ENCODE measurements at places on chromosomes 6 and 20.

DNA sequence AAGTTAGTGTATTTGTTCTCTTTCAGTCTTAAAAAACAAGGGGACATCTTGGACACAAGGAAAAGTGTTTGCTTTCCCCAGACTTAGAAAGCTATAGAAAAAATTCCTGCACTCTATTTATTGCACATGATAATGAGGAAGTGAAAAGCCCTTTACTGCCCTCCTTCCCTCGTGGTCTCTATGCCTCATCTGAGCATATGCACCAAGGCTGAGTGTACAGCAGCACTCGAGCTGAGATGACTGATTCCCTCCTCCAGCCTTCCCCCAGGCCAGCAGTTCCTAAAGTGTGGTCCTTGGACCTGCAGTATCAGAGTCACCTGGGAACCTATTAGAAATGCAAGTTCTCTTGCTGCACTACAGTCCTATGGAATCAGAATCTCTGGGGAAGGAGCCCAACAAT is 14.3 kb upstream of the LAMP5 start:
- DNase-seq, result no peak

DNA sequence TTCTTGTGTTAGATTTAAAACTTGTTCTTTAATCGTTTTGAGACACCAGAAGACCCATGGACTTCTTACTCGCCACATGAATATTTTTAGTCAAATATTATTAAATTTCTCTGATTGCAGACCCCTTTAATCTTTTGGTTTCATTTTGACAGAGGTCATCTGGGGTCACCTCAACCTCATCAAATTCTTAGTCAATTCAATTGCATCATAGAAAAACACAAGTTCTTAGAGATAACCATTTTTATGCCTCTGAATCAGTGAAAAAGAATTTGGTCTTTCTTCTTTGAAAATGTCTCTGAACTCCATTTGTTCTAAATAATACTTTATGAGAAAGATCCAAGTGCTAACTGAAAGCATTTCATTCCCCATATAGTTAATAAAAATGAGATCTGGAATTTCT is 55.2 kb upstream of the CBLN4 start:
- DNase-seq, result no peak

GRCh38 chr20:50005471-50005981 is 22.7 kb downstream of the SNAI1 start:
- DNase-seq, result no peak

DNA sequence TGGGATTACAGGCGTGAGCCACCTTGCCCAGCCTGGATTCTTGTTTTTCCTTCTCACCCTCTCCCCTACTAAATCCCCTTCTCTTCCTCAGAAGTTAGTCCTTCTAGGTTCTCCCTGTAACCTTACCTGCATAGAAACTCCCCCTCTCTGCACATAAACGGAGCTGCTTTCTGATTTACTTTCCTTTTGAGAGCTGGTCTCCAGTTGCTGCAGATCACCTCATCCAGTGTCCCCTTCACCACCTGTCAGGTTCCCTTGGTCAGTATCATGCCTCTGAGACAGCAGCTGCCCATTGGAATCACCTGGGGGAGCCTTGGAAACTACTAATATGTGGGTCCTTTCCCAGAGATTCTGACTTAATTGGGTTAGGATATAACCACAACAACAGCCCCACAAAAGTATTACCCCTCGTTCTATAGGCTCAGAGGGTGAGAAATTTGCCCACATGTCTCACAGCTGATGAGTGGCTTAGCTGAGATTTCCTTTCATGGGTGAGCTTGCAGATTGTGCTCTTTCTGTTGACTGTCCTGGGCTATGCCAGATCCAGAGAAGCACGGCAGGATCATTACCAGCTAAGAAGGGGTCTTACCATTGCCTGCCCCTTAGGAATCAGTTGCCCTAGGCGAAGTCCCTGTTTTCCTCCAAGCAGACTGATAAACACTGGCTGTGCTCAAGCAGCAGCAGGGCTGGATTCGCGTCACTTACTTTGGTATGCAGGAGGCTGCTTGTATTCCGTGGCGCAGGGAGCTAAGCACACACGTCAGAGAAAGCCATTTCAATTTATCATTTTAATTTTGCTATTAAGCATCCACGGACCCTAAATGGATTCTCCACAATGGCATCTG is 51.3 kb downstream of the AKAP12 start:
- DNase-seq, result no peak

GRCh38 chr6:135052939-135053338 is 1.7 kb downstream of the HBS1L start:
- DNase-seq, result no peak

DNA sequence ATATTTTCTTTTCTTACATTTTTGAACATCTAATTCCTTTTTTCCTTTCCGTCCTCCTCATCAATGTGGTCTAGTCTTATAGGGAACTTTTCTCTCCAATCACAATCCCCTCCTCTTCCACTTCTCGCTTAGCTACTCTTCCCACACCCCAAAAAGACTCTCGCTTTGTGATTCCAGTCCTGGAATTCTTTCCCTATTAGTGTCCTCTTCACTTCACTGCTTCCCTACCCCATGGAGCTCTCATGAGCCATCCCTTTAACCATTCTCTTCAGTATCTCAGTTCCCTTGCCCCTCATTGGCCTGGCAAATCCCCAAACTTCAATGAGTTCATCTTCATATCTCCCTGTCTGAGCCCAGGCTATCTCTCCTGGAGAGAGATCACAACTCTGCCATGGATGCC is 55.3 kb upstream of the CEP85L start:
- no peak for DNase-seq

GRCh38 chr6:38813041-38813823 is 98.1 kb downstream of the DNAH8 start:
- DNase-seq, result no peak

DNA sequence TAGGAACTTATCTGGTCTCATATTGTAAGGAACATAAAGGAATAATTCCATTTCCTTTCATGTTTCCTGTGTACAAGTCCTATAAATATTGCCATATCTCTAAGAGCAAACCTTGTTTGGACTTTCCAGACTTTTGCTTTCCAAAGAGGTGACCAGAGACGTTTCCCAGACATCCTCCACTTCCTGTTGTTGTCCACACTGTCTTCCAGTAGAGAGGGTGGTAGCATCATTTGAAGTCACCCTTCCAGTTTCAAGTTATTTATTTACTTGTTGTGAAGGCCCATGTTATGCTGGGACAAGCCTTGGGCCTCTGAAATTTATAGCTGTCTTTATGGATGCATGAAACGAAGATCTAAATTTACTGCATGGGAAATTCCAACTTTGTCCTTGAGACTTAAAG is 10.6 kb upstream of the TGM3 start:
- no peak for DNase-seq

DNA sequence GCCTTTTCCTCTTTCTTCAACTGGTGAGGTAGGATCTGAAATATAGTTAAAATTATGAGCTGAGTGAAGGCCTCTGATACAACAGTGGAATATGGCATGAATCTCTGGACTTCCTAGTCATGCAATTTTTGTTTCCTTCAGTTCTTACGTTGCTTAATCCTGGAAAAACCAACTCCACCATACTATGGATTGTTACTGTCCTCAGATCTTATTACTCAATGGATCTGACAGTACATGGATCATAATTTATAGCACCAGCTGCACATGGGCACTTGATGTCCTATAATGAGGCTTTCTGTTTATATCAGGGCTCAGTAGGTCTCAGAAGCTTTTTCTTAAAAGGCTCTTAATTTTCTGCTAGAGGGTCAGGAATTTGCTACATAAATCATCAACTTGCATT is 1341.0 kb upstream of the EYS start:
- DNase-seq, result no peak

- DNase-seq, result no peak
Observed at GRCh38 chr6:124901084-124901483, 61.2 kb upstream of the RNF217 start.

DNA sequence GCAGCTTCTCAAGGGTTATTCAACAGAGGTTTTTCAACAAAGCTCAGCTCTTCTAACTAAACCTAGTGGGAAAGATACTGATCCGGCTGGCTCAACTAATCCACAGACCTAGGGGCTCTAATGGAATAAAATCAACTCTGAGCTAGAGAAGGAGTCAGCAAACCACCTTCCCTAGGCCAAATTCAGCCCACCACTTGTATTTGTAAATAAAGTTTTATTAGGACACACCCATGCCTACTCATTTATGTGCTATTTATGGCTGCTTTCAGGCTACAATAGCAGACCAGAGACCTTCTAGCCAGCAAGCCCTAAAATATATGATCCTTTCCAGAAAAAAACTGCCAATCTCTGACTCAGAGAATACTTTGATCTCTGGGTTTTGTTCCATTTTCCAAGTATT is 6.0 kb upstream of the RAB22A start:
- no peak for DNase-seq

- no peak for DNase-seq
Observed at GRCh38 chr6:54115966-54116365, 4.7 kb downstream of the MLIP start.

- no peak for DNase-seq
Observed at GRCh38 chr6:127397729-127398630, 54.6 kb upstream of the ECHDC1 start.

DNA sequence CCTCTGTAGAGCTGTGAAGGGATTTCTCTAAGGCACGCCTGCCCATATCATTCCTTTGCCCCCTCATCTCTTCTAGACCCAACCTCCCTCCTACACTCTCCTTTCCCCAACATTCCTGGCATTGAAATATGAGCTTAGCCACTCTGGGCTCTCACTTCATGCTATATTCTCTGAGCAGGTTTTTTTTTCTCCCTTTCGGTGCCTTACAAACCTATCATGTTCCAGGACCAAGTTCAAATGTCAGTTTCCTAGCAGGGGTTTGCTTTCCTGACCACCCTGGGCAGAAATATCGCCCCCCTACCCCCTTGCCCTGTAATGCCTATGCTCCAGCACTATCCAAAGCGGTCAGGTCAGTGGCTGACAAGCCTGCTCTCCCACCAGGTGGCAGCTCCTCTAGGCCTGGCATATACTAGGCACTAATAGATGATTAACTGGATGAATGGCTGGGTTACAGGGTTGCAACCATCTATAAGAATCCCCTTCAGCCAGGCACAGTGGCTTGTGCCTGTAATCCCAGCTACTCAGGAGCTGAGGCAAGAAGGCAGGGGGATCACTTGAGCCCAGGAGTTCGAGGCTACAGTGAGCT is 25.7 kb upstream of the AAR2 start:
- DNase-seq, result no peak

DNA sequence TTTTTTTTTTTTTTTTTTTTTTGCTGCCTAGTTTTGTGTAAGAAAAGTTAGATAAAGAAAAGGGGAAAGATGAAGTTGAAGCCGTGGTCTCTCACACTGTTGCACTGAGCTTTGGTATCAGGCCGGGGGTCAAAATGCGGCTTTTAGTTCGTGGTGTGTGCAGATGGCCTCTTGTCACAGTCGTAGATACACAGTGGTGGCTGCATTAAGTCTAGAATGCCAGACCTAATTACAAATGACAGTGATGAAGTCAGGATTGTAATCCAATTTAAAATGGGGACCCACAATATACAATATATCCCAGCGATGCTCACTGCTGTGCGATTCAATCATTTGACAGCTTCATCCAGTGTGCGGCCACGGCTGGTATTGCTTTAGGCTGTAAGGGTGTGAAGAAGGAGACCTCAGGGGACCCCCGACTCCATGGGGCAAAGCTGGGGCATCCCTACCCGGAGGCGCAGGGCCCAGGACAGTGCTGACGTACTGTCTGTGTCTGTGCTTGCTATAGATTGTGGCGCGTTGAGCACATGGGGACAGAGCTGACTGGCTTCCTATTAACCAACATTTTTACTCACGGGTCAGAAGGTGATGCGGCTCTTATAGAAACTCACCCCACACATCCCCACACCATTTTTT is 210.0 kb upstream of the SOX4 start:
- no peak for DNase-seq

DNA sequence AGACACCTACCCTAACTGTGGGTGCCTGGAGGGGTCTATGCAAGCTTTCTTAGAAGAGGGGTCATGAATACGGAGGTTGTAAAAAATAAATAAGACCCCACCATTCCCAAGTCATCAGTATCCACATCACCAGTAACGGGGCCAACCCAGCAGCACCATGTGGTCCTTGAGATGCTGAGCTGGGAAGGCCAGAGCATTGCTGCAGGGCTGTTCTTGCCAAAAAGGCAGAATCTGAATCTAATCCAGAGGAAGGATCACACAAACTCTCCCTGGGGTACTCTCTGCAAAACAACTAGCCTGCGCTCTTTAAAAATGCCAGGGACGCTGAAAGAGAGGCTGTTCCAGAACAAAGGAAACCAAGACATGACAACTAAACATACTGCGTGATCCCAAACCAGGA is 43.2 kb downstream of the SSR1 start:
- no peak for DNase-seq

DNA sequence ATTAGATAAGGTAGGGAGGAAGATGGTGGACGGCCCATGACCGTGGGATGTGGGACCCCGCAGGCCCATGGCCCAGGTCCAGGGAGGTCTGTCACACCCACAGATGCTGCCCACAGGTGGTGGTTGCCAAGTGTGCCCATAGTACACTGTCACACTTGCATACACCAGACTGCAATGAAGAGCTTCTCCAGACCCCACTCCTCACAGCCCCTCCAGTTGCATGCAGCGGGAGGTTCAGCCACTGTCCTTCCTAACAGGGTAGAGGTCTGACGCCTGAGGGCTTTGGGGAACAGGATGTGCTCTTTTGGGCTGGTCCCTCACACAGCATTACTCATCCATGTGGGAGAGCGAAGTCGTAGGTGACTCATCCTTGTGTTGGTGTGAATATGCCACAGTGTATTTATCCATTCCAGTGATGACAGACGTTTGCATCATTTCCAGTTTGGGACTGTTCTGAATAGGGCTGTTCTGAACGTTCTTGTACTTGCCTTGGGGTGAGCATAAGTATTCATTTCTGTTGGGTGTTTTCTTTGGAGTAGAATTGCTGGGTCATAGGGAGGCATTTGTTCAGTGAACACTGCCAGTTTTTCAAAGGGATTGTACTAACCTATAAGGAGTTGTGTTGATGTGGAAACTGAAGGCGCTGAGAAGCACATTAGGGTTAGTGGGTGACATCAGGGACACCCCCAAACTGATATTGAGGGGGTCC is 10.1 kb upstream of the PYGB start:
- peak; percentile 81 for DNase-seq

DNA sequence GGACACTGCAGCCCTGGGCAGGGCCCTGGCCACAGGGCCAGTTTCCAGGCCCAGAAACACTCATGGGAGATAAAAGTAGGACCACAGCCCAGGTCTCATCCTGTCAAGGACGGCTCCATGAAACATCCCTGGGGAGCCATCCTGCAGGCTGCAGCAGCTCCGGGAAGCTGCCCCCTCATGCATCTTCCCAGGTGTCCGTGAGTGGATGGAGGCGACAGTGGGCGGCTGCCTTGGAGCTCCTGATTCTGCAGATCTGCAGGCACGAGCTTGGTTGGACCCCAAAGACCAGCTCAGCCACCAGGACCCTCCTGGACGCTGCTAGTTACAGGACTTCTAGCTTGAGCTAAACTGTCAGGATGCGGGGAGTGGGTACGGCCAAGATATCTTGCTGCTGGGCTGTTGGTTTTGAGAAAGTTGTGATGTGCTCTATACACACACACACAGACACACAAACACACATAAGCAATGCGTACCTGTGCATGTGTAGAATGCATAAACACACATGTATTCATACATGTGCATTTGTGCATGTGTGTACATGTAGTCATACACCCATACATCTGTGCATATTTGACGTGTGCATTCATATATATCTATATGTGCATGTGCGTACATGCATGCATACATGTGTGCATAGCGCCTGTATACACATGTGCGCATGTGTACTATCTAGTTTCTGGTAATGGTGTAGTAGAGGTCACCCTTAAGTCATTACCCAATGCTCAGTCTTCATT is 297.8 kb downstream of the TAF4 start:
- DNase-seq, result no peak

- DNase-seq, result no peak
Observed at GRCh38 chr20:63129376-63129965, 86.5 kb downstream of the YTHDF1 start.

- DNase-seq, result peak; percentile 22
Observed at GRCh38 chr6:150403458-150404246, 34.8 kb downstream of the IYD start.
